ENCODE measurements at places on chromosomes 16 and 17.

GRCh38 chr16:86072328-86073102, 173.6 kb downstream of the IRF8 start:
- ATAC-seq, result peak; percentile 89

- ATAC-seq, result peak; percentile 97
Observed at GRCh38 chr16:53346-54236, at the start of the genes POLR3K and SNRNP25. TSS of gene POLR3K (minus strand) at chr16:53608. CDS start at chr16:53586, 22 bp downstream. TSS of gene SNRNP25 (plus strand) at chr16:53828. CDS start at chr16:54017, 189 bp downstream.

DNA sequence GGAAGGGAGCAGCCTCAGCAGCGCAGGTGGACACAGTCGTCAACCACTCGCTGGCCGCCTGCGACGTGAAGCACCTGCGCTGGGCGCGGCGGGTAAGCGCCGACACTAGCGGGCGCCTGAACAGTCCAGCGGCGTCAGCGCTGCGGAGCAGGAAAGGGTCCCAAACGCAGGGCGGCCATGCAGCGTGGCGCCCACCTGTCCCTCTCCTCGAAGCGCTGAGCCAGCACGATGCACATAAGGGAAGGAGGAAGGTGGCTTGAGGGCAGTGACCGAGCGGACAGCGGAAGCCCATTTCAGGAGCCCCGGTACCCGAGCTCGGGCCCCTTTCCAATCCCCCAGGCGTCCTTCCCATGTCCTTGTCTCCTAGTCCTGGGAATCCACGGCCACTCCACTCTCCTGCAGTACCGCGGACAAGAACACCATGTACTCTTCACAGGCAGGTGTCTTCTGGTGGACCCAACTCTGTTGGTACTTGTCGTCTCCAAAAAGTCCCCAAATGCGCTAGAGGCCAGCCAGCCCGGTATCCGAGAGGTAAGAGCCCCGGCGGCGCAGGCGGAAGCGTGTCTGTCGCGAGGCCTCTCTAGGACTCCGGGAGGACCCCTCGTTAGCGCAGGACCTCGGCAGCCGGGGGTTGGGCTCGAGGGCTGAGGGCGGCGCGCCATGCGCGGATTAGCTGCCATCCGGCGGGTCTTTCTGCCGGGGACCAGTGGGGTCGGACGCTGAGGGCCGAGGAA, 14.4 kb downstream of the ZNF232 start:
- no peak for ATAC-seq

- no peak for ATAC-seq
Observed at GRCh38 chr16:86565181-86565631, 1.4 kb upstream of the FOXC2 start.

GRCh38 chr16:82005027-82005830, 6.0 kb downstream of the SDR42E1 start:
- ATAC-seq, result no peak

DNA sequence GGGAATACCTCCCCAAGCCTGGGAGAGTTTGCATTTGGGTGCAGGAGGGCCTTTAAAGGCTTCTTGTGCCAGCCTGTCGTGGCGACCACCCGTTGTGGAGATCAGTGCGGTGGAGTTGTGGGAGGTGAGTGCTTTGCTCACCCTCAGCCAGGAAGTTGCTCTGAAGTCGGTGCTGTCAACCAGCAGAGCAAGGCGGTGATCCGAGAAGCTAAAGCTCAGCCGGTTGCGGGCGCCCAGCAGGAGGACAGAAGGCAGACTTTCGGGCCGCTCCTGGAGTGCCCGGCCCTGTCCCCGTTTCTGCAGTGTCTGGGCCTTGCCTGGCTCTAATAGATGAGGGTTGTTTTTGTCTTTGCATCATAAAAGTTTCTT, 1.4 kb downstream of the UBE2I start:
- peak; percentile 12 for ATAC-seq

DNA sequence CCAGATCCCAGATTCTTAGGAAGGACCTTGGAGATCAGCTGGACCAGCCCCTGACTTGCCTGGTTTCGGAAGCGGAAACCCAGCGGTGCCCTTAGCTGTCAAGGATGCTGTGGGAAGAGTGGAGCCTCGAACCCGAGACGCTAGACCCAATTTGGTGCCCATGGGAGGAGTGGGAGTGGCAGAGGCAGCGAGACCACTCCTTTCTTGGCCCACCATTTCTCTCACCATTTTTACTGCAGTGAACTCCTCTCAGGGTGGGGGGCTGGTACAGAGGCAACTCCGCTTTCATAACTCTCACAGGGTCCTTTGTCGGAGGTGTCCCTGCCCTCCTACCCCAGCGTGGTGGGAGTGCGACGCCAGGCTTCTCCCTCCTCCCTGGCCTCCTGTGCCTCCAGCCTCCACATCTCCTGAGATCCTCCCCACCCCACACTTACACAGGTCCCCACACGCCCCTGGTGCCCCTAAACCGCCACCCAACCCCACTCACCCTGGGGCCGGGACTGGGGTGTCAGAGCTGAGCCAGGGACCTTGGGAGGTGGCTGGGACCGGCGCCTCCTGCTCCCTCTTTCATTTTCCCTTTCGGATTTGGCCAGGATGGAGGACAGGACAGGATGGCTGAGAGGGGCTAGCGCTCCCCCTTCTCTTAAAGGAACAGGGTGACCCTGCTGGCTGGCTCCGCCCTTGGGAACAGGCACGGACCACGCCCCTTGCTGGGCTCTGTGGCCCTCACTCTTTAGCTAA, at the start of gene GJD3:
GJD3 (minus strand) TSS at position 617 of the 741 bp plus-strand sequence. CDS start 922 bp downstream, outside the sequence.
- ATAC-seq, result no peak

GRCh38 chr17:73622381-73622780, 21.9 kb downstream of the SDK2 start:
- no peak for ATAC-seq

- peak; percentile 48 for ATAC-seq
Observed at GRCh38 chr17:39671651-39672521, 3.6 kb downstream of the PNMT start.

- peak; percentile 5 for ATAC-seq
Observed at GRCh38 chr17:78357177-78357586, 2.7 kb downstream of the SOCS3 start.

GRCh38 chr16:31572821-31573220, 45.1 kb downstream of the AHSP start:
- ATAC-seq, result no peak

- no peak for ATAC-seq
Observed at GRCh38 chr16:57886427-57886826, 84.1 kb upstream of the KIFC3 start.

GRCh38 chr16:76854234-76854633, 336.8 kb upstream of the MON1B start:
- peak; percentile 49 for ATAC-seq

GRCh38 chr16:14958970-14959369, 15.9 kb upstream of the PDXDC1 start:
- ATAC-seq, result no peak

DNA sequence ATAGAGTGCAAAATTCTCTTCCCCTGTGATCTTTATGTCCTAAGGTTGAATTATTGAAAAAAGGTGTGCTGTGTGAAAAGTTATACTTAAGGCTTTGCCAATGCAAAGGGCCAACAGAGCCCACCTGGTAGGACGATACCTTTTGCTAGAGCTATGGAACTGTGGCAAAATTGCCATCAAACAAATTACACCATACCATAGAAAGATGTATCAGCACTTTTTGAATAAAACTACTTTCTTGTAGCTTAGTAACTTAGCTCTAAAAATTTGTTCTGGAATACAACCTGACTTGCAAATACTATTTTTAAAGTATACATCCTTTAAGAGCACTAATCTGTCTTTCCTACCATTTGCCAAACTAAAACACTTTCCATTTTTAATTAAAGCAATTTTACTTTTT, 147.2 kb upstream of the ERCC4 start:
- ATAC-seq, result no peak

GRCh38 chr17:72506773-72507172, 386.0 kb downstream of the SOX9 start:
- no peak for ATAC-seq

- no peak for ATAC-seq
Observed at GRCh38 chr16:89354325-89354724, 136.0 kb downstream of the ANKRD11 start.

DNA sequence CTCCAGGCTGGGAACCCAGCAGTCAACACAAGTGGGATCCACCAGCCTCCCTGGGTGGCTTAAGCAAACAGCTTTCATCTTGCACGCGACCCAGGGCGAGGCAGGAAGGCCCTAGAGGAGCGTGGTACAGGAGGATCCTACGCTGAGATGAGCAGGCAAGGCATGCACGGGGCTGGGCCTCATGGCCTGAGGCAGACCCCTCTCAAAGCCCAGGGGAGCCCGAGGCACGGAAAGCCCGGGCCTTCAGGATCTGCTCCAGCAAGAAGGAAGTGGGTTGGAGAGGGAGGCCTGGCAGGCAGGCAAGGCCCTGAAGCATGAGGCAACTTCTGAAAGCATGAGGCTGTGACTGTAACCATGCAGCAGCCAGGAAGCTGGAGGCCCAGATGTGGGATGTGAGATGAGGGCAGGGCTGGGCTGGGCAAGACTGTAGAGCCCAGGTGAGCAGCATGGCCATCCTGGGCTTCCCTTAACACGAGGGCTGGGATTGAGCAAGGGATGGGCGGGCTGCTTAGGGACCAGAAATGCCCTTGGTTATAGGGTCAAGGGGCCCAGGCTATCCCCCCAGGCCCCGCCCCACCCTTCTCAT, 338.7 kb downstream of the C16orf95 start:
- ATAC-seq, result no peak

GRCh38 chr17:17109907-17110306, 67.7 kb downstream of the MPRIP start:
- ATAC-seq, result no peak

DNA sequence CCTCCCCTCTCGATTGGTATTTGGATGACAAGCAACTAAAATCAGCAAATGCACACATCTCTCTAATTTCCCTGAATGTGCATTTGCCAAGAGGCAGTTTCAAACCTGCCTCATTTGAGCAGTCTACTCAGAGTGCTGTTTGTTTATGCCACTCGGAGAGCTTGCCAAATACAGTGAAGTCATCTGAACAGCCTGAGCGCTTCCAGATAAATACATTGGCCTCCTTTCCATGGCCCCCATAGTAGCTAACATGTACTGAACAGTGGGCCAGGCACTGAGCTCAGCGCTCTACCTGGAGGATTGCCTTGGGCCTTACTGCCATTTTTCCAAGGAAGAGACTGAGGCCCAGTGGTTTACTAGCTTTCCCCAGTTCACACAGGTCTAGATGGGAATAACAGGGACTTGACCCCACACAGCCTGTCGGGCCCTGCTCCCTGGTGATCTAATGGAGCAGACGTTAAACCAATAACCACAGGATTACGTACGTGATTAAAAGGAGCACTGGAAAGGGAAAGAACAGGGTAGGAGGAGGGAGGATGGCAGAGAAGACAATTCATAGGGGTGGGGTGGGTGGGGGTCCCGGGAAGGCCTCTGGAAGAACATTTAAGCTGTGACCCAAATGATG, 18.7 kb upstream of the ANKRD40CL start:
- ATAC-seq, result no peak

- ATAC-seq, result peak; percentile 84
Observed at GRCh38 chr16:86619239-86619794, 41.0 kb downstream of the FOXL1 start.

- peak; percentile 21 for ATAC-seq
Observed at GRCh38 chr17:32486701-32487472, at the start of gene CDK5R1. TSS of gene CDK5R1 (plus strand) at chr17:32486993. CDS start at chr17:32487621, 628 bp downstream.

DNA sequence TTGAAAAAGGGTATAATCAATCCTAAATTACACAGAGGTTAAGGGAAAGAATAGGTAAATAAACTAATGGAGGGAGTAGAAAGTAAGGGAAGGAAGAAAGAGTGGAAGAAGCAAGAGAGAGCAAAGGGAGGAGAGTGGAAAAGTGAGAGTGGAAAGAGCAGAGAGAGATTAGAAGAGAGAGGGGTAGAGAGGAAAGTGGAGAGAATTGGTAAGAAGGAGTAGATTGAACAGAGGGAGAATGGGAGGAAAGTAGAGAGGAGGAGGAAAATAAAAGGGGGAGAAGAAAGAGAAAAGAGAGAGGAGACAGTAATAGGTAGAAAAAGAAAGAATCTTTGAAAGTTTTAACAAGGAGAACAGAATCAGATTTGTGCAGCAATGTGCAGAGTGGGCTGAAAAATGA, 24.9 kb downstream of the TERB1 start:
- no peak for ATAC-seq

DNA sequence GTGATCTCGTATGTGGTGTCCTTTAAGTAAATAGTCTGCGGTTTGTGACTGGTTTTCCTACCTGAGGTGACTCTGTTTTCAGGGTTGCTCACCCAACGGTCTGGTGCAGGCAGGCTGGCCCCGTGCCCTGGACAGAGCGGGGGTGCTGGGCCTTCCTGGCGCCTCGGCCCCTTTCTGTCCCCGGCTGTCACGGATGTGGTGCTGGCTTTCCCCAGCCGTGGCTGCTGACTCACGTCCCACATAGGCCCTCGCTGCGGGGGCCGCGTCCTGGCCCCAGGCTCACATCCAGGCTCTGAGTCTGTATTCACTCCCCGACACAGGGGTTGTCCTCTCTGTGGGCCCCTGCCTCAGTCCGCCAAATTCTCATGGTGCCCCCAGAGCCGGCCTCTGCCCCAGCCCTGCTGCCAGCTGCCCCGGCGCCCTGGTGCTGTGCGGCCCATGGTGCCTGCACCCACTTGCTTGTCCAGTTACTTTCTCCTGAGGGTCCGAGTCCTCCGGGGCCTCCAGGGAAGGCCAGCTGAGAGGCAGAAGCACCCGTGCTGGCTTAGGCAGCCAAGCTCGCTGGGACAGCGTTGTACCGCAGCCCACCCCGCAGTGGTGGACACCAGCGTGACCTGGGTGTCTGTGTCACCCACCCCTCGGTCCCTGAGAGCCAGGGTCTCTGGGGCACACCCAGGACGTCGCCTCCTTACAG, 5.9 kb downstream of the CHMP6 start:
- no peak for ATAC-seq

GRCh38 chr16:52547004-52547833, at the start of gene TOX3:
TSS of gene TOX3 (minus strand) at chr16:52547143. CDS start at chr16:52546723, 420 bp downstream.
- ATAC-seq, result no peak

GRCh38 chr16:3171855-3172593, 16.0 kb upstream of the OR1F1 start:
- peak; percentile 62 for ATAC-seq

GRCh38 chr17:7634384-7634783, 4.4 kb downstream of the SHBG start:
- ATAC-seq, result peak; percentile 91

DNA sequence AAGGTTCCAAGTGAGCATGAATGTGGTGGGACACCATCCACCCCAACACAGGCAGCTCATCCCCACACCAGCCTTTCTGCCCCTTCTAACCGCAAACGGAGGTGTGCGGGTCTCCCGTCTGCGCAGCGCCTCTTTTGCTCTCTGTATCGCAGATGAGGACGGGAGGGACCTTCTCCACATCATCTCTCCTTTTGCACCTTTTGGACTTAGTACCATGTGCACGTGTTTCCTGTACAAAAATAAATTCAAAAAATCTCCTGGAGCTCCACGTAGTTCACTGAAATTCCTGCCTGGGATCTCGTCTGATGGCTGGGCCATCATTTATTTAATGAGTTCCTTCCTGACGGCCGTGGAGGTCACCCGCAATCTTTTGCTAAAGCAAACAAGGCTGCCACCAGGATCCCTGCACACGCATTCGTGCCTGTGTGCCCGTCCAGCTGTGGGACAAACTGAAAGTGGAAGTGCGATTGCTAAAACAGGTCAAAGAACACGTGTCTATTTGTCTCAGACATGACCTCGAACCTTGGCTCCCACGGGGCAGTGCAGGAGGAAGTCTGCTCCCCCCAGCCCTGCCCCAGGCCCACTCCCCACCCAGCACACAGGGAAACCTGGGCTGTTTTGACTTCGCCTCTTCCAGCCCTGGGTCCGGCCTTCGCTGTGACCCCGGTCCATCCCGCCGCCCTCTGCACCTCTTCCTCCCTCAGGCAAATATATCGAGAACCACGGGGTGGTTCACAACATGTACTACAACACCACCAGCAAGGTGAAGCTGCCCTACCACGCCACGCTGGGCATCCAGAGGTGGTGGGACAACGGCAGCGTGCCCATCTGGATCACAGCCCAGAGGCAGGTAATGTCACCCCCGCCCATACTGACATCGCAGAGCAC, 2.3 kb downstream of the ENPP7 start:
- ATAC-seq, result no peak
